ENCODE measurements at places on chromosomes 4 and X.

DNA sequence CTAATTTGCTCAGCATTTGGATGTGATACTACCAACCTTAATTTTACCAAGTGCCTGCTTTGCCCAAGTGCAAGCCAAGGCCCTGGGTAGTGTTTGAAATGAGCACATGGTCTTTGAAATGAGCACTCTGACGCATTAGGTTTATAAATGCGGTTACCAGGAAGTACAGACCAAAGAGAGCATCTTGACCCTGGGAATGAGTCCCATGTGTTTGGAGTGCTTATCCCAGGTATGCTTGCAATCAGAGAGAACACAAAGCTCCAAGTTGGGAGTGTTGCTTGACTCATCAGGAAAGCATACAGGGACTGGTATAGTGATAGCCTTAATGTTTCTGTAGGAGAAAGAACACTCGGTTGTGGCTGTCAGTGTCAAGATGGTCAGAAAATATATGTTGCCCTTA lies 203.6 kb upstream of the MAMLD1 start:
- DNase-seq, result no peak

GRCh38 chr4:119313237-119313636 lies 8.7 kb downstream of the FABP2 start:
- no peak for DNase-seq

- DNase-seq, result no peak
Observed at GRCh38 chr4:94413085-94413840, 38.5 kb upstream of the PDLIM5 start.

GRCh38 chrX:32150141-32150540 lies 1061.2 kb downstream of the DMD start:
- DNase-seq, result no peak

All from NK-92 treated with Interleukin-12 subunit alpha and Interleukin-12 subunit beta, amount 100 ng/mL, for 24 hours (cell line).